DND-41 (cell line): ENCODE measurements at places on chromosomes 2 and 18.

DNA sequence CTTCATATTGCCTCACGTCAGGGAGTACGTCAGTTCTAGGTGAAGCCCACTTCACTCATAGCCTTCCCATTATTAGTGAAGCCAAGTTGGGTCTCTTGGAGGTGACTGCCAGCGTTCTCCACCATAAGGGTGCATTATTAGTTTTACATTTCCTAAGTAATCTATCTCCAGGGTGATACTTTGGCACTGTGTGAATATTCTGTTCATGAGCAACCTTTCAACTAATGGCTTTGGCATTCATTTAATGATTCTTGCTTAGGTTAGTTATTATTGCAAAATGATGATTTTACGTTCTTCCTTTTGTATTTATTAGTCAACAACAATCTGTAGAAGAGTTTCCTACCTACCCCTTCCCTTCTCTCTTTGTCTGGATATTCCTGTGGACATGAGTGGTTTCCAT, 97.5 kb downstream of the MAP4K4 start:
- no peak for DNase-seq

- DNase-seq = no peak
These were observed 145.6 kb downstream of the PDE1A start for GRCh38 chr2:182281276-182281675.

DNA sequence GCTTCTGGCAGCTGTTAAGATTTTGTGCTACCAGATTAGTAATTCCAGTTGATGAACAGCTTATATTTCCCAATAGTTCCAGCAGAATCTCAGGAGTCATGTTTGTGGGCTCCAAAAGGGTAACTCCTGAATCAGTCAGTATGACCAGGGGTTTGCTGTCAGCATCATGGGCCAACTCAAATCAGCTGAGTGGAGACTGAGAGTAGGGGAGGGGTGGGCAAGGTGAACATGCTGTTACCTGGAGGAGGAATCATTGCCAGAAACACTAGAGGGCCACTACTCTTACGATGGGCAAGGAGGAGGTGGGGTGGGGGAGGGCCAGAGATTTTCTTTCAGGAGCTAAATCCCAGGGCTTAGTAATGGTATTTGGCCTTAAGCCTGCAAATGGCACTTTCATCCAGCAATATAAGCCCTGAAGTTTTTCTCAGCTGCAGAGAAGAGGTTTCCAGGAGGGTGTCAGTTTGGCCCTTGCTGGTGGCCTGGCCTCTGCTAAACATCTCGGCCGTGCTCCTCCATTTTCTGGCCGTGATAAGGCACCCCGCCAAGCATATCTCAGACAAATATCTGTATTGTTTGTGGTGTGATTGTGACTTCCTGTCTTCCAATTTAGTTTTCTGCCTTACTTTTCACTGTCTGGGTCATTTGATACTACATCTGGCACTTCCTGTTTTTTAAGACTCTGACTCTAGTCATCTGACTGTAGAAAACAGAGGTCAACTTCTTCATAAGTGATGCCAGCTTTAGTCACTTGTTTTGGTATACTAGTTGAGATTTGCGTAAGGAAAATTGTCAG, 120.5 kb upstream of the CXCR4 start:
- peak; percentile 49 for DNase-seq

GRCh38 chr18:77361382-77361781, 111.7 kb downstream of the GALR1 start:
- DNase-seq = no peak

DNA sequence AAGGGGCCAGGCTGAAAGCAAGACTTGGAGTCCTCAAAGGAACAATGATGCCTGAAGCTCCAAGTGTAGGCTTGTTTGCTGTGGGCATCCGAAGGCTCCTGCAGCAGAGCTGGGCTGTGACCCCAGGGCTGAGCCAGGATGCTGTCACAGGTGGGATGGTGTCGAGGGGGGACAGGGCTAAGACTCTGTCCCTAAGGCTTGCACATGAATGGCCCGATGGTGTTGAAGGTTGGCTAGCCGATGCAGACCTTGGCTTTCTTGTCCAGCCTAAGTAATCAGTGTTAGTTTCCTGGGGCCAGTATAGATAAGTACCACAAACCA, 251.0 kb downstream of the NDUFA10 start:
- no peak for DNase-seq

GRCh38 chr2:238655198-238655860, 192.6 kb upstream of the TWIST2 start:
- DNase-seq = no peak

DNA sequence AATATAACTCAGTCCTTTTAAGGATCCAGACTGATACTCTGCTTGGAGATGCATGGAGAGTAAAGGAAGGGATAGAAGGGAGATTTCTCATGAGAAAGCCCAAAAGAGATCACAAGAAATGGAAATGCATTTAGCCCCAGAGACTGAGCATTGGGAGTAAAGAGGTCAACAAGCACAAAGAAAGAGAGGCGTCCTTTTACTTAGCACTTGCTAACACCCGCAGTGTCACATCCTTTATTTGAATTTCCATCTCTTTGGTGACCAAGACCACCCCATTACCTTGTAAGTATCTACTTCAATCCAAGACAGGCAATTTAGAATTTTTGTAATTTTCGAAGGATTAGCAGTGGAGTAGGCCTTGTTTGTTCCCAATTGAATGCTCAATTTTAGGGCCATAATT, 111.8 kb upstream of the DCC start:
- DNase-seq = no peak

GRCh38 chr18:55627007-55627406, 39.0 kb upstream of the TCF4 start:
- DNase-seq = no peak

DNA sequence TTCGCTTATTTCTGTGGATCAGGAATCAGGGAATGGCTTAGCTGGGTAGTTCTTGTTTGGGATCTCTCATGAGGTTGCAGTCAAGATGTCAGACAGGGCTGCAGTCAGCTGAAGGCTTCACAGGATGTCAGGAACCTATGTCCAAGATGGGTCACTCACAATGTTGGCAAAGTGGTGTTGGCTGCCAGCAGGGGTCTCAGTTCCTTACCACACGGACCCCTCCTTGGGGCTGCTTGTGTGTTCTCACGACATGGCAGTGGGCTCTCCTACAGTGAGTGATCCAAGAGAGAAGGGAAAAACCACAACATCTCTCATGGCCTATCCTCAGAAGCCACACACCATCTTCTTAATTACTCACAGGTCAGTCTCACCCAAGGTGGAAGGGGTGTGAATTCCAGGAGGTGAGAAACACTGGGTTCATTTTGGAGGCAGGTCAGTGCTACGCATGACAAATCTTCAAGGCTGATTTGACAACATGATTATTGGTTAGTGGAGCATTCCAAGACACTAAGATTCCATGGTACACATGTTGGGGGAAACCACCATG, 1.3 kb upstream of the ANTXR1 start:
- DNase-seq = no peak

DNA sequence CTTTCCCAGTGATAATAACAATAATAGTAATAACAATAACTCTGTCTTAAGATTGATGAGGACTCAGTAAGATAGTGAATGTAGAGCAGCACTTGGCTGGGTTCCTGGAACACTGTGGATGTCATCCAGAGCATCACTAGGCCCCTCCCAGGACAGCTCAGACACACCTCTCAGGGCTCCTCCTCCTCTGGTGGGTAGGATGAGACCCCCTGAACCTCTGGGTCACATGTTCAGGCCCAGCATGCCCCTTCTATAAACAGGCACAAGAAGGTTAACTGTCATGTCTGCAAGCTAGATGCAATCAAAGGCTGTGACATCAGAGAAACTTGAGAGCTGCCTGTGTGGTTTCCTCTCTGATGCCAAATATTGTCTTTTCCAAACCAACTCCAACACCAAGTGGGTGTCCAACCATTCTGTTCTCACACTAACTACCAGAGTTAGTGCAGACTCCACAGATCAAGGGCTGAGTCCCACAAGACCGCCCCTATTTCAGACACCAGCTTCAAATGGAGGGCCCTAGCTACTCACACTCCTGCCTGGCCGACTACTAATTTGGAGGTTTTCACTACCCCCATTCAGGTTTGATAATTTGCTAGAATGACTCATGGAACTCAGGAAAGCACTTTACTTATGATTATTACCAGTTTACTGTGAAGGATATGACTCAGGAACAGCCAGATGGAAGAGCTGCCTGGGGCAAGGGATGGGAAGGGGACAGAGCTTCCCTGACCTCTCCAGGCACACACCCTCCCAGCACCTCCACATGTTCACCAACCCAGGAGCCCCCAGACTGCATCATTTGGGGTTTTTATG, 46.4 kb upstream of the BZW1 start:
- peak; percentile 32 for DNase-seq

GRCh38 chr2:148944536-148944935, 69.5 kb downstream of the KIF5C start:
- DNase-seq = no peak

DNA sequence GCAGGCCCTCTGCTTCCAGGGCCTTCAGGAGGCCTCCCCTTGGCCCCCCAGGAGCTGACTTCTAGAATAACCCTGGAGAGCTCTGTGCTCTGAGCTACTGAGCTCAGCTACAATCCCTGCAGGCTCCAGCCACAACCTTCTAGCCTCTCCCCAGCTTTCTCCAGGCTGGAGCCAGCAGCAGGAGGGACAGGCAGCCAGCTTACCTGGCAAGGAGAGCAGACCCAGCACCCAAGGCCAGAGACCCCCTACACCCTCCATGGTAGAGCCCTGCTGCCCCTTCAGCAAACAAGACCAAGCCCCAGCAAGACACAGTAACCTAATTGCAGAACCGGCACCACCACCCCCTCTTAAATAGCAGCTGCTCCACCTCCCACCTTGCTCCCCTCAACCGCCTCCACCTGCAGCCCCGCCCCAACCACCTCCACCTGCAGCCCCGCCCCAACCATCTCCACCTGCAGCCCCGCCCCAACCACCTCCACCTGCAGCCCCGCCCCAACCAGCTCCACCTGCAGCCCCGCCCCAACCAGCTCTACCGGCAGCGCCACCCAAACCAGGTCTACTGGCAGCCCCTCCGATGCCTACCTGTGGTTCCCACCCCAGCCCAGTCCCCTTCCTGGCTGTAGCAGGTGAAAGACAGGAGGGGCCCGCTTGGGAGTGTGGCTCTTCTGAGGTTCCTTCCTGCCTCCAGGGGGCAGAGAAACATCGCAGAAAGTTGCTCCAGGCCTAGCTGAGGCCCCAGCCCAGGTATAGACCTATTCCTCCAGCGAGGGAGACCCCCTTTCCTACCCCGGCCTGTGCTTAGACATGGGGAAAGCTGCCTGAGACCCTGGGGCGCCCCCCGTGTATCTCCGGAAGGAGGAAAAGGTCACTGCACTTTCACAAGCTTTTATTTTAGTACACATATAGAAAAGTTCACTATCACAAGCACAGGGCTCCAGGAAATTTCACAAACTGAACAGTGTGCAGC, at the start of gene ASTL:
TSS of gene ASTL (minus strand) at position 324 of the 967 bp plus-strand sequence. CDS start at position 258, 66 bp downstream.
- DNase-seq = peak; percentile 61

DNA sequence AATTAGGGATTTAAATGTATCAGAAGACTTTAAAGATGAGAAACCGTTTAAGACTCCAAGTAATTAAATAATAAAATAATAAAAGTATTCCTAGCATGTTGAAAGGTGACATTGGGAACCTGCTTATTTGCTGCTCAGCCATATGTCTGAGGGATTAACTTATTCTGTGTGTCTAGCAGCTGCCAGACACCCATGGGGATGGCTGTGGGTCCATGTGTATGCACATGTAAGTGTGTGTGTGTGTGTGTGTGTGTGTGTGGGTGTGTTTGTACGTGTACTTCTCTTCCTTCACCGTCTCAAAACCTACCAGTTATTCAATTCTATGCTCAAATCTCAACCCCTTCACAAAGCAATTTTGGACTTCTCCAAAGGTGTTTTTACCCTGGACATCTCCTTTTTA, 124.5 kb downstream of the SETBP1 start:
- DNase-seq = no peak

DNA sequence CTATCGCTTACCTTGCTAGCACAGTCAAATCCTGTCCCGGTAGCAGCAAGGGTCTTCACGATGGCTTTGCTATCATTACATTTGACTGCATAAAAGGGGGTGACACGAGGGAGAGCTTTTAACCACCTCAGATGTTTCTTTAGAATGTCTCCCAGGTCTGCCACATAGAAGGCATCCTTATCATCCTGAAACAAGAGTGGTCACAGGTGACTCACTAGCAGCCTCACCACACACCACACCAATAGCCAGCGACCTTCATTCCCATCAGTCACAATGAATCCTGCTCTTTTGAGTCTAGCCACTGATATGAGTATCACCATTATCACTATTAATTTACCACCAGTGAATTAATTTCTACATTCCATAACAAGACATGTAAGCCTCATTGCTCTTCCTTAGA, 3.7 kb downstream of the ODC1 start:
- no peak for DNase-seq

- DNase-seq = no peak
These were observed 17.5 kb upstream of the MGAT4A start for GRCh38 chr2:98748292-98749065.

GRCh38 chr2:160532388-160532787, 38.8 kb upstream of the RBMS1 start:
- no peak for DNase-seq

DNA sequence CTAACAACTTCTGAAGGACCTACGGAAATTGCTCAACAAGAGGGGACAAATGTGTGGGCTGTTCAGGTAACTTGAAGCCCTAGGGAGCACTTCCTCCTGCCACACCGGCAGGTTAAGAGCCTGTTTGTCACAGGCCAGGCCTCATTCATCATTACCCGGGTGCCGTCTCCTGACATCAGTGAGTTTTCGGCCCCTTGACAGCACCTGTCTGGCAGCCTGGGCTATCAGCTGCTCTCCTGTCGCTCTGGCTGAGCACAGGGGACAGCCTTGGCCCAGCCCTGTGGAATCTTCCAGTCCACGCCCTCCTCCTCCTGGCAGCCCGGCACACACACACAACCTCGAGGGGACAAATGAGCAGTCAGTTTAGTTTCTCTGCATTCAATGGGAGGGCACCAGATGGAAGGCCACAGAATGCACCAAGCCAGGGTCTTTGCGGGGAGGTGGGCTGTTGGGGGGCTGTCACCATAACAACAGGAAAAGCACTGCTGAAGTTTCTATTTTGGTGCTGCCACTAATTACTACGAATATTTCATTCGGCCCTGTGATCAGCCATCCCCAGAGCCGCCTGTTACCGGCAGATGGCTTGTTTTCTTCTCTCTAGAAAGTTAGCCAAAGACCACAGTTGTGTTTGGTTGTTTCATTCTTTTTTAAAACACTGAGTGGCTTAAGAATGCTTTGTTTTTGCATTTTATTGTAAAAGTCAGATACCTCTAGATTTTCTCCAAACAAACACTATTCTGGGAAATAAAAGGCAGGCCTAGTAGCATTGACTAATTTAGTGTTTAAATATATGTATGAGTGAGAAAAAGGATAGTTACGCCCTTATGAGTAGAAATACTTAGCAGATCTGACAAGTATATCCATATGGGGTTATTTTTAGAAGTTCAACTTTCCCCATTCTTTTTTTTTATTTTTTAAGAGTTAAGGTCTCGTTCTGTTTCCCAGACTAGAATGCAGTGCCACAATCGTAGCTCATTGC, 189.9 kb upstream of the NDUFV2 start:
- no peak for DNase-seq

DNA sequence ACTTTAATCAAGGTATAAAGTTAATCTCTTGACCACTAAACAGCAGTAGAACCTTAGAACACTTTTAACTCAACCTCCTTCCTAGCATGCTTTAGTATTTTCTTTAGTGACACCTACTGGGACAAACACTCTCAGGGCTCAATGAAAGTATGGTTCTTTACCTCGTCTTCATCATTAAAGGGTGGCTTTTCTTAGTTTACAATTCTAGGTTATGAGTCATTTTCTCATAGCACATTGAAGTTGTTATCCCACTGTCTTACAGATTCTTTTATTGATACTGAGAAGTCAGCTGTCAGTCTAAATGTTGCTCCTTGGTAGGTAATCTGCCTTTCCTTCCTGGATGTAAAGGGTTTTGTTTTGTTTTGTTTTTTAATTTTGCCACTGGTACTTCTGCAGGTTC, 38.0 kb downstream of the SIGLEC15 start:
- no peak for DNase-seq

- no peak for DNase-seq
These were observed 2.0 kb downstream of the NHEJ1 start for GRCh38 chr2:219158586-219158985.
